ENCODE measurements at places on chromosomes 4 and X. TPM values are rescaled to one million over a fixed set of nuclear protein-coding genes. Genes with fewer than 3 reads are reported as not detected.
A peak's percentile ranks its signal among the peaks of the same experiment; 100 is the strongest.

DNA sequence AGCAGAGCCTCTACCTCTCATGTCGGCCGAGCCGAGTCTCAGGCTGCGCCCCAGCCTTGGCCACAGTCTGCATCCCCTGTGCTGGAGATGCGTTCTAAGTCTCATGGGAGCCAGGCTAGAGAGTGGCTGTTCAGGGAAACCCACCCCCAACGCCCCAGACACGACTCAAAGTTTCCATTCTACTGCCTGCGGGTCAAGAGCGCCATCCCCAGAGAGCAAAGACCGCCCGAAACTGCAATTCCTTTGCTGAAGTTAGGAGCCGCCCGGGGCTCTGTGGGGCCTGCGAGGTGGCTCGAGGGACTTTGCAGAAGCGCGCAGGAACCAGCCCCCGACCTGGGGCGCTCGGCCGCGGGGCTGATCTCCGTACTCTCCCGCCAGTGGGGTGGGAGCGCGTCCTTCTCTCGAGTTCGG lies 10.0 kb upstream of the ELF4 start:
- peak overlapping the region; percentile 85 for H3K4me3 ChIP-seq
- DNase-seq = no peak
- no peaks in the 10 kb centered on the region for H3K36me3 ChIP-seq
- H3K4me1 ChIP-seq = peaks cover 33% of the 10 kb centered on the region
- peak overlapping the region; percentile 87 for H3K27ac ChIP-seq
- H3K27me3 ChIP-seq = no peaks in the 10 kb centered on the region

GRCh38 chrX:110992611-110993010 lies 103.4 kb upstream of the PAK3 start:
- no peak overlapping the region for H3K4me3 ChIP-seq
- H3K36me3 ChIP-seq = no peaks in the 10 kb centered on the region
- H3K27me3 ChIP-seq = no peaks in the 10 kb centered on the region
- H3K4me1 ChIP-seq = no peaks in the 10 kb centered on the region

DNA sequence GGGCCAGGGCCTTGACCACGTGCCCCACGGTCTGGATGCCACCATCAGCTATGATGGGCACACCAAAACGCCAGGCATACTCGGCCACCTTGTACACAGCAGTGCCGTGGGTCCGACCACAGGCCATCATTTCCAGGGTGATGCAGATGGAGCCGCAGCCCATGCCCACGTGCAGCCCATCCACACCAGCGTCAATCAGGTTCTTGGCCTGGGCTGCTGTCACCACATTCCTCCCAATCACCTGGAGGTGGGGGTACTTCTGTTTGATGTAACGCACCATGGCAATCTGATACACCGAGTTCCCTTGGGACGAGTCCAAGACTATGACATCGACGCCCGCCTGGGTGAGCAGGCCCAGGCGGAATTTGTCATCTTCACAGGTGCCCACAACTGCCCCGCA lies 221.2 kb upstream of the ATP6AP2 start:
- no peak overlapping the region for H3K27ac ChIP-seq
- peaks cover 11% of the 10 kb centered on the region for H3K27me3 ChIP-seq
- no peak overlapping the region for H3K4me3 ChIP-seq
- H3K36me3 ChIP-seq = no peaks in the 10 kb centered on the region
- no peak for DNase-seq
- H3K4me1 ChIP-seq = no peaks in the 10 kb centered on the region

DNA sequence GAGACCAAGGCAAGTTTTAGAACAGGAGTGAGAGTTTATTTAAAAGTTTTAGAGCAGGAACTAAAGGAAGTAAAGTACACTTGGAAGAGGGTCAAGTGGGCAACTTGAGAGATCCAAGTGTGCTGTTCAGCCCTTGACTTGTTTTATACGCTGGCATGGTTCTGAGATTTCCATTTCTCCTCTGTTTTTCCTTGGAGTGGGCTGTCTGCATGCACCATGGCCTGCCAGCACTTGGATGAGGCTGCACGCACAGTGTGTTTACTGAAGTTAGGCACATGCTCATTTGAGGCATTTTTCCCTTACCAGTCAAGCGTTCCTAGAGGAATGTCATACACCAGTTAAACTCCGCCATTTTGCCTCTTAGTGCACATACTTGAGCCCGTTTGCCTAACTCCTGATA lies 8.7 kb upstream of the ZNF674 start:
- H3K4me1 ChIP-seq = peaks cover 32% of the 10 kb centered on the region
- H3K27me3 ChIP-seq = peaks cover 1% of the 10 kb centered on the region
- H3K4me3 ChIP-seq = no peak overlapping the region
- no peak for DNase-seq
- H3K36me3 ChIP-seq = peaks cover 5% of the 10 kb centered on the region

GRCh38 chrX:53831662-53832635 lies 145.4 kb upstream of the HUWE1 start:
- peak; percentile 2 for DNase-seq
- H3K4me3 ChIP-seq = no peak overlapping the region
- peaks cover 4% of the 10 kb centered on the region for H3K27me3 ChIP-seq
- H3K4me1 ChIP-seq = no peaks in the 10 kb centered on the region
- H3K36me3 ChIP-seq = no peaks in the 10 kb centered on the region
- no peak overlapping the region for H3K27ac ChIP-seq

DNA sequence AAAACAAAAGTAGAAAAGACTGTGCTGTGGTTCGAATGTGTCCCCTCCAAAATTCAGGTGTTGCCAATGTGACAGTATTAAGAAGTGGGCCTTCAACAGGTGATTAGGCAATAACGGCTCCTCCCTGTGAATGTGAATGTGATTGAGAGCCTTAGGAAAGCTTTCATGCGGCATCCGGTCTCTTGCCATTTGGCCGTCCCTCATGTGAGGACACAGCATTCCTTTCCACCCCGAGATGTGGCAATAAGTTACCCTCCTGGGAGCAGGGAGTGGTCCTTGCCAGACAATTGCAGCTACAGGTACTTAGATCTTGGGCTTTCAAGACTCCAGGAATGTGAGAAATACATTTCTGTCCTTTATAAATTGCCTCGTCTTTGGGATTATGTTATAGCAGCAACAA lies 129.3 kb downstream of the CPEB2 start:
- peaks cover 12% of the 10 kb centered on the region for H3K27me3 ChIP-seq
- no peak overlapping the region for H3K27ac ChIP-seq
- no peaks in the 10 kb centered on the region for H3K4me1 ChIP-seq
- peaks cover 3% of the 10 kb centered on the region for H3K36me3 ChIP-seq
- H3K4me3 ChIP-seq = no peak overlapping the region

GRCh38 chr4:75733369-75733768 lies 9.0 kb downstream of the USO1 start:
- peak; percentile 42 for DNase-seq
- H3K27ac ChIP-seq = peak overlapping the region; percentile 68
- H3K36me3 ChIP-seq = peaks cover 47% of the 10 kb centered on the region
- peak overlapping the region; percentile 41 for H3K4me3 ChIP-seq

DNA sequence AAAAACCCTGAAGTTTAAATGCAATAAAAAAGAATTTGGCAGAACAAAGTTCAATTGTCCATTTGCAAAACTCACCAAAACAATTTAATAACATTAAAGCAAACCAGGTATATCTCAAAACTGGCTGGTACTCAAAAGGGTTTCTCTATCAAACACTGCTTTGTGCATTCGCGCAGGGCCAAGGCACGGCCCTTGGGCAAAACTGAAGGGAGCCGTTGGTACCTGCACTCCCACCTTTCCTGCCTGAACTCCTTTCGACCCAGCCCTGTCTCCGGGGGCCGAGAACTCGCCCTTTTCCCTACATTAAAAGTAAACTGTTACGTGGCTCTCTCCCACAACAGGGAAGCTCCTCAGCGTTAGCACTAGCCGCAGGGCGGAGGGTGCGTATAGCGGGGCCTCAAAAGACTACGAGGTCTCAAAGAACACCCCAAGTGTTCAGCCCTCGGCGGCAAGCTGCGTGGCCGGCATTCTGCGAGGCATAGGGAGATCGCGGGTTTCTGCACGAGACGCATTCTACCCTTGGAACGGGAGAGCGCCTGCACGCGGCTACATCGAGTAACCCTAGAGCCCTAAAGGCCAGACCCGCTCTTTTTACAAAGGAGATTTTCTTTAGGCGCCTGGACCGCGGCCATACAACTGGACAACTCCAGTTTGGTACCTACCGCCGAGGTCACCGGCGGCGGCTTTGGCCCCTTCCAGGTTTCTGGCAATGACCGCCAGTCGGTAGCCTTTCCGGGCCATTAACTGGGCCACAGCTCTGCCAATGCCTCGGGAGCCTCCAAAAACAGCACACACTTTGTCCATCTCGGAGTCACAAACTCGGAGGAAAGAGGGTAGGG lies 550 bp downstream of the CBR4 start:
- no peaks in the 10 kb centered on the region for H3K36me3 ChIP-seq
- peaks cover 66% of the 10 kb centered on the region for H3K4me1 ChIP-seq
- H3K27me3 ChIP-seq = no peaks in the 10 kb centered on the region
- peak; percentile 35 for DNase-seq

- peak overlapping the region; percentile 91 for H3K4me3 ChIP-seq
- peak overlapping the region; percentile 25 for H3K27ac ChIP-seq
- peaks cover 40% of the 10 kb centered on the region for H3K4me1 ChIP-seq
- H3K36me3 ChIP-seq = peaks cover 46% of the 10 kb centered on the region
- no peaks in the 10 kb centered on the region for H3K27me3 ChIP-seq
Observed at GRCh38 chr4:143188136-143189088, 3.7 kb downstream of the USP38 start.

DNA sequence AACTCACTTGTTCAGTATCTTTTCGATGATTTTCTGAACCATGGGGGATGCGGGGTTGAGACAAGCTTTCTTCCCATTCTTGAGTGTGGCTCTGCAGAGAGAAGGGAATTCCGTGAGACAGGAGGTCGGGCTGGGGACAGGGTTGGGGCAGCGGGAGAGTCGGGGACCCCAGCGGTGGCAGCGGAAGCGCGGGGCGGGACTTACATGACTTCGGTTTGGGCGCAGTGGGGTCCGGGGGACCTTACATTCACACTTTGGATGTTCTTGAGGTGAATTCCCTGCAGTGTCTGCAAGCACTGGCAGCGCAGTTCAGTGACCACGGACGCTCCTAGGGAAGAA lies 434 bp downstream of the CXCL3 start:
- peaks cover 69% of the 10 kb centered on the region for H3K4me1 ChIP-seq
- DNase-seq = no peak
- no peaks in the 10 kb centered on the region for H3K36me3 ChIP-seq
- H3K27me3 ChIP-seq = no peaks in the 10 kb centered on the region
- H3K27ac ChIP-seq = peak overlapping the region; percentile 79
- H3K4me3 ChIP-seq = peak overlapping the region; percentile 90

GRCh38 chr4:141757287-141757686 lies 120.9 kb downstream of the IL15 start:
- no peaks in the 10 kb centered on the region for H3K36me3 ChIP-seq
- no peak overlapping the region for H3K27ac ChIP-seq
- H3K4me3 ChIP-seq = no peak overlapping the region

DNA sequence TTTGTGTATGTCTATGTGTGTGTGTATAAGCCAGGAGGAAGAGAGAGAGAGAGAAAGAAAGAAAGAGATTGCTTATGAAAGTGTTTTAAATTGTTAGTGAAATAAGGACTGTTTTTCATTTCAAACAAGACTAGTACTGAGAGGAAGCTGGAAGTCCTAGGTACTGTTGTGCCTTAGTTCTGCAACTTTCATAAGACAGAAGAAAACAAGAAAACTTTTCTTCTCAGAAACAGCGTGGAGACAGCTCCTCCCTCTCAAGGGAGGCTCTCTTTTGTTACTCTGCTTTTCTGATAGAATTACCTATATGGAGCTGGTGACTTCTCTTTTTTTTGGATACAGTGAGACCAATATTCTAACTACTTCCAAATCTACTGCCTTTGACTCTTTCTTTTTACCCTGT lies 62.5 kb downstream of the BANK1 start:
- no peaks in the 10 kb centered on the region for H3K27me3 ChIP-seq
- H3K4me3 ChIP-seq = no peak overlapping the region
- no peaks in the 10 kb centered on the region for H3K36me3 ChIP-seq

DNA sequence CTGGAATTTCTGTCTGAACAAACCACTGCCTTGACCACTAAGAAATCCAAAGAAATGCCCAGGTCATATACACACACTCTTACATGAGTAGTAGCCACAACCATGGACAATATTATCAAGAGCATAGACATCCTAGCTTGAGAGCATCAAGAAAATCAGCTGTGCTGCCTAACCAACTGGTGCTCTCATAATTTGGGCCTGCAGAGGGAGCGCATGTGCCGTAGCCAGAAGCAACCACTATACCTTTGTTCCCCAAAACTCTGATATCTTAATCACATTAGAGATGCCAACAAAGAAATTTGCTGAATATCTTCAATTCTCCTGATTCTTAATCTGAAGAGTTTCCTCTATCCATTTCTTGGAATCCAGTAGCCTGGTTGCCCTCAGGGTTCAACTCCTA lies 163.6 kb downstream of the ZNF674 start:
- DNase-seq = peak; percentile 2
- H3K27me3 ChIP-seq = no peaks in the 10 kb centered on the region
- no peaks in the 10 kb centered on the region for H3K4me1 ChIP-seq
- H3K36me3 ChIP-seq = no peaks in the 10 kb centered on the region

DNA sequence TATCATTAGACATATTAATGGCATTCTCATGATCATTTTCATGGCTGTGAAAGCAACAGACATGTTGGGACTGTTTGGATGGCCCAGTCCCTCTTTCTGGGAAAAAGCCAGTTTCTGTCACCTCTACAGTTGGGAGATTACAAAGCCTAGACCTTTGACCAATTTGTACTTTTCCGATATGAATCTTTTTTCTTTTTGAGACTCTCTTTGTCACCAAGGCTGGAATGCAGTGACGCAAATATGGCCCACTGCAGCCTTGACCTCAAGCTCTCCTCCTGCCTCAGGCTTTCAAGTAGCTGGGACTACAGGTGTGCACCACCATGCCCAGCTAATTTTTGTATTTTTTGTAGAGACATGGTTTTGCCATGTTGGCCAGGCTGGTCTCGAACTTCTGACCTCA lies 9.4 kb downstream of the TBC1D25 start:
- 0 out of 2 replicates have a peak, but pooled peaks cover 3% of the 10 kb centered on the region for H3K36me3 ChIP-seq
- no peaks in the 10 kb centered on the region for H3K4me1 ChIP-seq
- DNase-seq = no peak
- no peaks in the 10 kb centered on the region for H3K27me3 ChIP-seq

- H3K4me1 ChIP-seq = peaks cover 20% of the 10 kb centered on the region
- peak overlapping the region; percentile 85 for H3K27ac ChIP-seq
- DNase-seq = no peak
- peaks cover 1% of the 10 kb centered on the region for H3K27me3 ChIP-seq
- peaks cover 8% of the 10 kb centered on the region for H3K36me3 ChIP-seq
Observed at GRCh38 chrX:46447384-46447783, 97.8 kb downstream of the ZNF674 start.

GRCh38 chr4:84401701-84402306 lies 97.3 kb downstream of the NKX6-1 start:
- H3K4me1 ChIP-seq = no peaks in the 10 kb centered on the region
- H3K4me3 ChIP-seq = no peak overlapping the region
- H3K27ac ChIP-seq = no peak overlapping the region
- H3K27me3 ChIP-seq = no peaks in the 10 kb centered on the region
- H3K36me3 ChIP-seq = no peaks in the 10 kb centered on the region

DNA sequence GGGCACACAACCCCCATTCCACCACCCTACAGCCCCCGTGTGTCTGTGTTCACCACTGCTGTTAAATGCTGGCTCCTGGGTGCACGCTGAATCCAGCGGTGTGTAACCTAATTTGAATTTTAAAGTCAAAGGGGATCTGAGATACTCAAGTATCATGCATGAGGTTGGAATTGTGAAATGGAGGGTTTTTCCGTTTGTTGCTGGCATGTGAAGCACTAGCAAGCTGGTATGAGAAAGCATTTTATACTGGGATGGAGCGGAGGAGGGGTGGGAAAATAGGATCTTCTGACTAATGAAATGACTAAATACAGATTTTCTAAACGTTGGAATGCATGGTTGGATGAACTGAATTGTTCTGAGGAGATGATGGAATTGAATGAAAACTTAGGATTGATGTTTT lies 36.9 kb upstream of the FAT1 start:
- DNase-seq = peak; percentile 77
- H3K4me1 ChIP-seq = peaks cover 28% of the 10 kb centered on the region
- H3K36me3 ChIP-seq = peaks cover 4% of the 10 kb centered on the region
- no peak overlapping the region for H3K4me3 ChIP-seq

The ADAMTS3 gene
- not detected for total RNA-seq

The FAM9B gene
- total RNA-seq = not detected

The PDGFRA gene
- 34.7 TPM for total RNA-seq

The FAM53A gene
- 2.7 TPM for total RNA-seq

The PABPC4L gene
- 3.5 TPM for total RNA-seq

The MAGEA10 gene
- not detected for total RNA-seq

The AMELX gene
- total RNA-seq = not detected

Data from HFFc6 (cell line).